NCI-H146 (cell line): ENCODE measurements at places on chromosomes 5 and 9.

GRCh38 chr5:31144364-31144763 is 49.1 kb upstream of the CDH6 start:
- DNase-seq = no peak

DNA sequence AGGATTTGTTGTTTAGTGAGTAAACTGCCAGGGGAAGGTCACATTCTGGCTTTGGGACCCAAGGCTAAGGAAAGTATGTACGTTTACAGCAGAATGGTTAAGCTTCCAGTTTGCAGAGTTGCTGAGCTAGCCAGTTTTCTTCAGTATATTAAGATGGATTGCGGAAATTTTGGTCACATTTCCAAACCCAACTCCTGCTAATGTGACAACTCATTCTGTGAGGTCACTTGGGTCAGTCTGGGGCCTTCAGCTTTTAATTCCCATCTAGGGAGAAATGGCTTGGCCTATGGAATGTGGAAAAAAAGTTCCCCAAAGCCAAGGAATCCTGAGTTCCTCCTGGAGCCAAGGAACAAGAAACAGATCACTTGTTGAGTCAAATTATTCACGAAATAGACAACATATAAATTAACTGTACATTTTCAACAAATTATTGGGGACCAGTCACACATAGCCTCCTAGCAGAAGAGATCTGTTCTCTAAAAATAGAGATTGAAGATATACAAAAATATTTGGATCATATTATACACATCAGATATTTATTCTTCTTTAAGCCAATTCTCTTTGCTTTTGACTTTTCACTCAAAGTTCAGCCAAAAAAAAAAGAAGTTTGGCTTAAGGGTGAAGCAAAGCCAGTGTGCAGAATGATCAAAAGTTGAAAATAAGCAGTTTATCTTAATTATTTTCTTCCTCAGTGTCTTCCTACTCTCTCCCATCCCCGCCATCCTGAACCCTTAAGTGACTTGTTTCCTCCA is 8.8 kb downstream of the KCNV2 start:
- no peak for DNase-seq

GRCh38 chr5:122256388-122256787 is 55.6 kb upstream of the SNCAIP start:
- no peak for DNase-seq

- DNase-seq = no peak
These were observed 46.6 kb downstream of the ARHGAP26 start for GRCh38 chr5:142816531-142817430.

- no peak for DNase-seq
These were observed at the start of gene ECSCR for GRCh38 chr5:139462586-139463276. Gene ECSCR, minus strand, starts transcription at chr5:139462743. Its CDS starts 73 bp downstream, at chr5:139462670.

- no peak for DNase-seq
These were observed 223.6 kb downstream of the COMMD10 start for GRCh38 chr5:116308391-116308790.

GRCh38 chr9:79630521-79631403 is 59.0 kb downstream of the TLE4 start:
- no peak for DNase-seq

GRCh38 chr9:81689343-81690175 is at the start of gene TLE1:
Gene TLE1, minus strand, starts transcription at chr9:81689547. Its CDS starts 1,307 bp downstream, at chr9:81688240.
- DNase-seq = peak; percentile 98

DNA sequence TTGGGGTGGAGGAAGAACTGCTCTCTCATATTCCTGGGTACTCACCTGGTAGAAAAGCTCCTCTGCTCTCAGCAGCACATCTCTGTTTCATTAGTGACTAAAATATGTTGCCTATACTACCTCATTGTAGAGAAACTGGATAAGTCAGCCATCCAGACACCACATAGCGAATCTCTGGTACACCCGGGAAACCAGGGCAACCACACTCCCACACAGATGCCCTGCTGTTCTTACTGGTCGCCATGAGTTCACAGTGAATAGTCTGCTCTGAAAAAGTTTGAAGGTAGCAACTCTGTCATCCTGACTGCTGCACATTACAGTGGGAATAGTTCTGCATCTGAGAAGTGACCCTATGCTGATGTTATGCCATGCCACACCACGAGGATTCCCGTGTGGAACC is 135.0 kb downstream of the ENTREP1 start:
- no peak for DNase-seq

DNA sequence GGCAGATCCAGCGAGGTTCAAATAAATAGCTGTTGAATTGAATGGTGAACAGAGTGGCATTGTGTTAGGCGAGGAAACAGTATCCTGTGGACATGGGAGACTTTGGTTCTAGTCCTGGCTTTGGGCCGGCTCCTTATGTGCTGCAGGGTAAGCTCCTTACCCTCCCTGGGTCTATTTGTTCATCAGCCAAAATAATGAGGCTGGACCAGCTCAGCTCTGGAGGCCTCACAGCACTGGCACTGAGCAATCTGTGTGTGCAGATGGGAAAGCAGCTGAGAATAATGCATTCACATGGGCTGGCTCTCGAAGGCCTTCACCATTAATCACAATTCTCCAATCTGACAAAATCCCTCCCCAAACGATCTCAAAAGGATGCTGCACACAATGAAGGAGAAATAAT is 81.9 kb downstream of the APBA1 start:
- DNase-seq = no peak

DNA sequence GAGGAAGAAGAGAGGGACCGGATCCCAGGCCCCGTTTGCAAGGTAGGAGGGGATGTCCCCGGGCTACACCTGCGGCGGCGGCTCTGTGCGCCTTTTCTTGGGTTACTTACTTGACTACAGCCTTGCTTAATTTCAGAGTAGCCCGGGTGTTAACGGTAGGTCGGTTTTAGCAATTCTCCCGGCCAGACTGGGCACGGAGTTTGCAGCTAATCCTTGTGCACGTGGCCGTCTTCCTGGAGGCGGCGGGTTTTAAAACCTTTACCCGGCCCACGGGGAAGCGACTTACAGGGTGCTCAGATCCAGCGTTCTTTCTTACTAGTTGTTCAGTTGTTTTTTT is 313 bp downstream of the BRIX1 start:
- no peak for DNase-seq

DNA sequence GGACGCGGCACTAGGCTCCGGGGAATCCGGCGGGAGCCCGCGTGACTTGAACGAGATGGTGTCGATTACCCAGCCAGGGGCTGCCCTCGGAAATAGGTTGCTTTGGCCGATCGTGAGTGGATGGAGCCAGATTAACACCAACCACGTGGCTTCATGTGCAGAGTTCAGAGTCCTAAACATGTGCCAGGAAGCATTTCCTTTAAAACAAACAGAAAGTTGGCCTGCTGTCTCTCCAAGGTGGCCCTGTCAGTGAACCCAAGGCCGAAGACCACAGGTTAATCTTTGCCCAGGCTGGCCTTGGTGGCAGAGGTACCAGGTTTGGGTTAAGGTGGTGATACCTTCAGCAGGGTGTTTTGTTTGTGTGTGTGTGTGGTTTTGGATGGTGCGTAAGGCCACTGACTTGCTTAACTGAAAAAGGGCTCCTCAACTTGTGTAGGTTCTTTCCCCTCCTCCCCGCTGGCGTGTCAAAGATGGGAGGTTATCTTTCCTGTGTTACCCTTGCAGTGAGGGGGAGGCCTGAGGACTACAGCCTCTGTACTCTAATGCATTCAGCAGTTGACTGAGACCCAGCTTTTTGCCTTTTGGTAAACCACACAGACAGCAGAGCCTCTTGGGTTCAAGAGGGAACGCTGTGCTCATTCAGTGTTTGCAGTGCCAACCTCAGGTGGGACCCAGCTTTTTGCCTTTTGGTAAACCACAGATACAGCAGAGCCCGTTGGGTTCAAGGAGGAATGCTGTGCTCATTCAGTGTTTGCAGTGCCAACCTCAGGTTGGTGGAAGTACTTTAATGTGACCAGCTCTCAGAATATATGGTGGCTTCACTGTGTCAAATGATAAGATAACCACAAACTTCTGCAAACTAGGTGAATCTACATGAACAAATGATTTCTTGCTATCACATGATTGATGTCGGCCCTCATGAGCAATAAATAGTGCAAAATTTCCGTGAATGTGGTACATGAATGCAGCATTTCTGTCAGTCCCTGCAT is 1.4 kb downstream of the IQGAP2 start:
- DNase-seq = no peak

GRCh38 chr5:6634788-6635430 is 1.7 kb downstream of the SRD5A1 start:
- no peak for DNase-seq

DNA sequence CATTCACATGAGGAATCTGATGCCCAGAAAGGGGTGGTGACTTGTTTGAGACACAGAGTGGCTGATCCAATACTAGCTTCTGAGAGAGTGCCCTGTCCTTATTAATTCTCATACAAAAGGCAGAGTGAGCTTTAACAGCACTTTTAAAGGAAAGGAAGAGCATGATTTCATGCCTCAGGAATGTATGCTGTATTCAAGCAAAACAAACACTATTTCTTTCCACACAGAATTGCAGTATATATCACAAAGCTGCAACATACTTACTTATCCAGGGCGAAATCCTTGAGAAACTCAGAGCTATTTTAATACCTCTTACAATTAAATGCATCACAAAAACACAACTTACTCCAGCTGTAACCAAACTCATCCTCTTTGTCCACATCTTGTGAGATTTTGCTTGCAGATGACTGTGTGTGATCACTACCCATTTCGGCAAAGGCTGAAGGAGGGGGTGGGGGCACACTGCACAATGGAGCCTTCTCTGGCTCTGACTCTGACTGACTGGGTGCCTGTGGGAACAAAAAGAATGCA is 139.8 kb downstream of the MPDZ start:
- DNase-seq = no peak

DNA sequence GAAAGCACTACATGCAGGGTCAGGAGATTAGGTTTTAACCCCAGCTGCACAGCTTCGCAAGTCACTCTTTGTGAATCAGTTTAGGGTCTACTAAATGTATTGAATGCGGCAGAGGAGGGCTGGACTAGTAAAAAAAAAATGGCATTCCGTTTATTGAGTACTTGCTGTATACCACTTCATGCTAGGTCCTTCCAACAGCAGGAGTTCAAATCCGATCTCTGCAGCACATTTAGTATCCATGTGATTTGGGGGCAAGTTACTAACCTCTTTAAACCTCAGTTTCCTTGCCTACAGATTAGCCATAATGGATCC is 204.4 kb downstream of the SNCAIP start:
- DNase-seq = no peak

DNA sequence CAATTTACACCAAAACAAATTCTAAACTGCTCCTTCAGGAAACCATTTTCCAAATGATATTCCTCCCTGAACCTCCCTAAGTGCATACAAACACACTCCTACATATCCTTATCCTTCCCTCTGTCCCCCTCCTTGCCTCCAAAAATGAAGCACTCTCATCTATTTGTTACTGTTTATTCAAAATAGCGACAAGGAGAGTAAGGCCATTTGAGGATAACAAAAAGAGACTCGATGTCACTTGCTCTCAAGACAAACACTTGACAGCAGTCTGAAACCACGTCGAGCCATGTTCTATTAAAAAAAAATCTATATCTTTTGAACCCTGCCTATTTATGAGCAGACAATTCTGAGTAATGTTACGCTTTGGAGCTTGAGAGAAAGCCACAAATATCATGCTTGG is 547.9 kb downstream of the DTWD2 start:
- no peak for DNase-seq

DNA sequence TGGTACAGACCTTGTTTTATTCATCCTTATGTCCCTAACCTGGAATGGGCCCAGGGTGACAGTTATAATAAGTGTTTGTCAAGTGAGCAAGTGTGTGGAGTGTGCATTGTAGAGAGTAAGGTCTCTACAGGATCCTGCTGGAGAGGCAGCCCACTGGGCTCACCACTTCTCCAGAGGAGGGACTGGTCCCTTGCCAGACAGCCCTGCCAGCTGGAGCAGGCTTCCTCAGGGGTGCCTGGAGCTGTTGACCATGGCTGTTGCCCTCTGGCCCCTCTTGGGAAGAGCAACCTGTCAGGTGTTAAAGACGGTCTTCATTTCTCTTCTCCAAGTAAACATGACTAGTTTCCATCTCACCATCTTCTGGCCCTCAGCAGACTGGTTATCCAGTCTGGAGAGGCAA is 20.0 kb downstream of the IRF1 start:
- DNase-seq = no peak

DNA sequence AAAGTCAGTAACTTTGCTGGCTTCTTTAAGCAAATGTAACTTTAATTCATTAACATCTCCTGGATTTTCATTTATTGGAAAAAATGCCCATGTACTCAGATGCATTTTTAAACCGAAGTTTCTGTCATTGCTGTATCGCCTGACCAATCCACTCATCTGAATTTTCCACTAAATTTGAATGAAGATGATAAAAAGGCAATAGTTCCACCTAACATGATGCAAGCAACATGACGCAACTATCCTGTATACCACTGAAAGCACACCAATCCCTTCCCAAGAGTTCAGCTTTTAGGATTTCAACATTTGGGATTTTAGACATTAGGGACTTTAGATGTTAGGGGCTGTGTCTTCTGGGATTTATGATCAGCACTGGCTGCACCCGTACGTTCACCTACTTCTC is 215.6 kb downstream of the KIF4B start:
- DNase-seq = no peak

DNA sequence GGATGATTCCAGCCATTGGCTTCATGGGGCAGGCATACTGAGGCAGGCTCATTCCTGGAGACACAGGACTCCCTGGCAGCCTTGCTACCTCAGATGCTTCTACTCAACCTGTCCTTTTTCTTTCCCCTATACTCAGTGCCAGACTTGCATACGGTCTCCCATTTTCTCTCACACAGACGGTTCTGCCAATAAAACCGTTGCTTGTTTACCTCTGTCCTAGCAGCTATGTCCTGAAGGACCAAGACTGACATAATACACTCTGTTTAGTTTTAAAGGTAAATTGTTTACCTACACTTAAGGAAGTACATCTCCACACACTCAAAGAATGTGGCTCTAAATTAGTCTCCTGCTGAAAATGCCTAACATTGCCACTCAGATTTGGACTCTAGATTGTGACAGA is 151.0 kb upstream of the RFX3 start:
- no peak for DNase-seq

GRCh38 chr9:88025411-88026117 is 51.2 kb upstream of the CDK20 start:
- DNase-seq = no peak

DNA sequence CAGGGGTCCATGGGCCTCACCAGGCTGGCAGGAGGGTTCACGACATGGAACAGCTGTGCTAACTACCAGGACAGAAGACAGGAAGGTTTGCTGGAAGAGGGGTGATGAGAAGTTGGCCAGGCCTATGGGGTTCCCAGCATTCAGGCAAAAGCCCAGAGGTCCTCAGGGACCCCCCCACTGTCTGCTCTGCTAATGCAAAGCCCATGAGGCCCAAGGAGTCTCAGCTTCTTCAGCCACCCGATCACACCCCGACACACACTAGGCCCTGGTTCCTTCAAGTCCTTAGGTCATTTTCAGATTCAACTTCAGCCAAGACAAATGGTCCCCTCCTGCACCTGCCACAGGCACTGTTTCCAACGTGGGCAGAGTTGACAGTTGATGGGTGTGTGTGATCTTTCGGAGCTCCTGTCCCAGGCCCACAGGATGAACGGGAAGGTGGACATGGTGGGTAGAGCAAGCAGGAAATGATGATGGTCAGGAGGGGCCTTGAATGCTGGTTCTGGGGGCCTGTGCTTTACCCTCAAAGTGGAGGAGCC is 20.4 kb downstream of the ADAMTS2 start:
- DNase-seq = no peak

- DNase-seq = no peak
These were observed 1.5 kb downstream of the CTNNA1 start for GRCh38 chr5:138754699-138755057.

- no peak for DNase-seq
These were observed 51.7 kb downstream of the ARHGAP26 start for GRCh38 chr5:142821733-142822487.
